ENCODE measurements at places on chromosomes 12 and 14.

- DNase-seq = no peak
Measured at GRCh38 chr14:73717266-73717665, 3.1 kb upstream of the PNMA1 start.

- DNase-seq = no peak
Measured at GRCh38 chr14:55955175-55955574, 163.0 kb upstream of the PELI2 start.

DNA sequence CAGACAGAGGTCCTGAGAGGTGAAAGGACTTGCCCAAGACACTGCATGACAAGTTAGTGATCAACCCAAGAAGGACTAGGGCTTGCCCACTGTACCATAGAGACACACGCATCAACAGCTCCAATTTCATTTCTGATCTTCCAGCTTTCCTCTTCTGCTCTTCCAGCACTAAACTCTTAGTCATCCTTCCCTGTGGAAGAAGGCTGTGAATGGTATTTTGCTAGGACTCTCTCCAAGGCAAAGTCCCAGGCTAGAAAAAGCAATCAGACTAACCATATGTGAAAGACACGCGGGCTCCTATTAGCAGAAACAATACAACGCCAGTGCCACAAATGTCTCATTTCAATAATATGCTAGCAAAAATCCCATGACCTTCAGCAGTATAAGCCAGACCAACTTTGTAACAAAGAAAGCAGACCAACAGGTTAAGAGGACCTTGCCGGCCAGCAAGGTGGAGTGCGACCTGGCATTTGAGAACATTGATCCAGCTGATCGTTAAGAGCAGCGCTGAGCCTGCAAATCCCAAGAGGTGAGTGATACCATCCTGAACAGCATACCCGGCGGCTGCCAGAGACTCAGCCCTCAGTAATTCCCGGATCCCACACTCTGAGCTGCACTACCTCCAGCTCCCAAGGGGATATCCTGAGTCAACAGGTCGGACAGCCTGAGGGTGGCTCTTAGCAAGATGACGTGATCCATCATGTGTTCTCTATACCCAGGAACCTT, 132.5 kb downstream of the FOXN3 start:
- DNase-seq = no peak

DNA sequence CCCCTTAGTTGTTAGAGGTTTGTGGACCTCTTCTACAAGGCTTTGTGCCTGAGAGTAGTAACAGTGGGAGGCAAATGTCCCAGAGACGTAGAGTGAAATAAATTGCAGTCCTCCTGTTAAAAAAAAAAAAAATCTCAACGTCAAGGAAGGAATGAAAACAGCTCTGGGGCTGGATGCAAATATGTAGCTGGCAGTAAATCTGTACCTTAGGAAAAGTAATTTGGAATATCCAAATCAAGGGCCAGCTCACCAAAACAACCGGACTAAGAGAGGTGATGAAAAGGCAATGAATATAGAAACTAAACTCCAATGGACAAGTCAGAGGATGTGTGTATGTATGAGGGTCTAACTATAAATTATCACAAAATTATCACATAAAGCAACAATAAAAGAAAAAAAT, 27.0 kb downstream of the SINHCAF start:
- no peak for DNase-seq

DNA sequence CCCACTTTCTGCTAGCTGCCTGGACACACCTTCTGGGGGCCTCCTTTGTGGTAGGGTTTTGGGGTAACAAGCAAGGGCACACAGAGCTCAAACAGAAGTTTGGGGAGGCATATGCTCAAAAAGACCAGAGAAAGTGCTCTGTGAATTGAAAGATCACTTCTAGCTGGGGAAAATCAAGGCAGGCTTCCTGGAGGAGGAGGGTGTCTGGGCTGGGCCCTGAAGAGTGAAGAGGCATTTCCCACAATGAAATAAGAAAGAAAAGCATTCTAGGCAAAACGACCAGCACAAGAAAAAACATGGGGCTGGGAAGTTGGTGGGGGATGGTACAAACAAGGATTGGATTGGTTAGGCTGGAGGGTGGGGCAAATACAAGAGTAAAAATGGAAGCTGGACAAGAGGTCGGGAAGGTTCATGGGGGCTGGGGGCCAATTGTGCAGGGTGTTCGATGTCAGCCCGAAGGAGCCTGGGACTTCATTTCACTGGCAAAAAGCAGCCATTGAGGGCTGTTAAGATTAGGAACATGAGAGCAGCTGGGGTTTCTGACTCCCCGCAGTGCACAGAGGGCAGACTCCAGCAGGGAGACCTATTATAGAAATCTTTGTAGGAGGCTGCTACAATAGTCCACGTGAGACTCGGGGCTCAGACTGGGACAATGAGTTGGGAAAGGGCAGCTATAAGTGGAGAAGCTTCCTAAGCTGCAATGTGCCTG, 51.5 kb upstream of the CMKLR1 start:
- no peak for DNase-seq

DNA sequence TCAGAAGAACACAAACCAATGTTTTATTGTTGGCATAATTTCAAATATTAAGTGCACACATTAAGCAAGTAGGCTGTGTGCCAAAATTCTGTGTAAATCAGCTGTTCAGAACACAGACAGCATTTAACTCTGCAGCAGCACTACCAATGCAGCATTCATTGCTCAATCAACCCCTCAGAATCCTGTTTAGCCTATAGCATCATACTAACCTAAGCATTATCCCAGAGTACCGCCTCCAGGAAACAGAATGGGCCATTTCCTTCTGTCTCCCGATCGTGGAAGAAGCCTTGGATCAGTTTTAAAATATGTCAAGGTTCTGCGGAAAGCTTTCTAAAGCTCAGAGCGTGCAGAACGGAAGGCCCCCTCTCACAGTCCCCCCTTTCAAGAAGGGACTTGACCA, 3.3 kb downstream of the IL26 start:
- no peak for DNase-seq

DNA sequence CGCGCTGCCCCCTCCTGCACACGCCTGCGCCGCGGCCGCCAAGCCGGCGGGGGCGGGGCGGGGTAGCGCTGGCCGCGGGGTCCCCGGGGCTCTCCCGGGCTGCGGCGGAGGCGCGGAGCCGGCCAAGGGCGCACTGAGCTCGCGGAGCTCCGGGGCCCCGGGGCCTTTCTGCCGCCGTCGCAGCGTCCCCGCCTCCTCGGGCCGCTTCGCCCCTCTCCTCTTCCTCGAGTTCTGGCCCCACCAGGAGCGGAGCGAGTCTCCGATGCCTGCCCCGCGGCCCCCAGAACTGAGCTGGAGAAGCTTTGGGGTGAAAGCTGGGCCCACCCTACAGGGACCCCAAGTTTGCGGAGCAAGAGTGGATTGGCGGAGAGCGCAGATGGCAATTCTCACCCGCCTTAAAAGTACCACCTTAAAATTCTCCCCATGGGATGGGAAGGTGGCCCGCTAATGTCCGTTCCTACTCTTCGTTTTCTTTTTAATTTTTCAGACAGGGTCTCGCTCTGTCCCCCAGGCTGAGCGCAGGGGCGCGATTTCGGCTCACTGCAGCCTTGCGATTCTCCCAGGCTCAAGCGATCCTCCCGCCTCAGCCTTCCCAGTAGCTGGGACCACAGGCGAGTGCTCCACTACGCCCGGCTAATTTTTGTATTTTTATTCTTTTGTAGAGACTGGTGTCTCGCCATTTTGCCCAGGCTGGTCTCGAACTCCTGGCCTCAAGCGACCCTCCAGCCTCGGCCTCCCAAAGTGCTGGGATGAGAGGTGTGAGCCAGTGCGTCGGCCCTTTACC, 129.6 kb downstream of the NDUFA12 start:
- DNase-seq = no peak

- no peak for DNase-seq
Measured at GRCh38 chr12:18436170-18436569, 174.9 kb downstream of the PIK3C2G start.

- DNase-seq = no peak
Measured at GRCh38 chr12:75476071-75476470, 4.5 kb upstream of the GLIPR1 start.

DNA sequence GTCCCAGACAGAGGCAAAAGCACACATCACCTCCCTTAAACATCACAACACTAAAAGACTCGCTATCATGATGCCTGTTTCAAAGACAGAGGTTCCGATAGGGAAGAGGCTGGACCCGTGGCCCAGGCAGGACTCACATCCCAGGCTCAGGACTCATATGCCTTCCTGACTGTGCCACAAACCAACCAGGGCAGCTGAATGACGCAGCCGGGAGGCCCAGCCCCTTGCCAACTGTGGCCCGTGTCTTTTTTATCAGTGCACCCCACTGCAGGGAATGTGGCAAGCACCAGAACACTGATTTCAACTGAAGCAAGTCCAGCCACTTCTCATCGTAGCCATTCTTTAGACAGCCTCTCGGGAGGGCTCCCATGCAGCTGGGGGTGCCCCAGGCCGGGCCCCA, 132.3 kb downstream of the KSR2 start:
- DNase-seq = no peak

GRCh38 chr12:109758426-109759420, 45.1 kb downstream of the FAM222A start:
- DNase-seq = no peak

- DNase-seq = no peak
Measured at GRCh38 chr12:75437564-75437963, 43.0 kb upstream of the GLIPR1 start.

- DNase-seq = no peak
Measured at GRCh38 chr14:69675877-69676416, 64.6 kb downstream of the SUSD6 start.

- no peak for DNase-seq
Measured at GRCh38 chr12:109440851-109441490, 36.1 kb downstream of the KCTD10 start.

DNA sequence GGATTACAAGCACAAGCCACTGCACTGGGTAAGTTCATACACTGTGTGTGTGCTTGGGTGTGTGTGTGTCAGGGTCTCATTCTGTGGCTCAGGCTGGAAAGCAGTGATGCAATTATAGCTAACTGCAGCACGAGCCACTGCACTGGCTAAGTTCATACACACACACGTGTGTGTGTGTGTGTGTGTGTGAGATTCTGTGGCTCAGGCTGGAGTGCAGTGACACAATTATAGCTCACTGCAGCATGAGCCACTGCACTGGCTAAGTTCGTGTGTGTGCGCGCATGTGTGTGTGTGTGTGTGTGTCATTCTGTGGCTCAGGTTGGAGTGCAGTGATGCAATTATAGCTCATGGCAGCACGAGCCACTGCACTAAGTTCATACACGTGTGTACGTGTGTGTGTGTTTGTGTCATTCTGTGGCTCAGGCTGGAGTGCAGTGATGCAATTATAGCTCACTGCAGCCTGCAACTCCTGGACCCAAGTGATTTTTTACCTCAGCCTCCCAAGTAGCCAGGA, 85.4 kb downstream of the HECTD1 start:
- DNase-seq = no peak

DNA sequence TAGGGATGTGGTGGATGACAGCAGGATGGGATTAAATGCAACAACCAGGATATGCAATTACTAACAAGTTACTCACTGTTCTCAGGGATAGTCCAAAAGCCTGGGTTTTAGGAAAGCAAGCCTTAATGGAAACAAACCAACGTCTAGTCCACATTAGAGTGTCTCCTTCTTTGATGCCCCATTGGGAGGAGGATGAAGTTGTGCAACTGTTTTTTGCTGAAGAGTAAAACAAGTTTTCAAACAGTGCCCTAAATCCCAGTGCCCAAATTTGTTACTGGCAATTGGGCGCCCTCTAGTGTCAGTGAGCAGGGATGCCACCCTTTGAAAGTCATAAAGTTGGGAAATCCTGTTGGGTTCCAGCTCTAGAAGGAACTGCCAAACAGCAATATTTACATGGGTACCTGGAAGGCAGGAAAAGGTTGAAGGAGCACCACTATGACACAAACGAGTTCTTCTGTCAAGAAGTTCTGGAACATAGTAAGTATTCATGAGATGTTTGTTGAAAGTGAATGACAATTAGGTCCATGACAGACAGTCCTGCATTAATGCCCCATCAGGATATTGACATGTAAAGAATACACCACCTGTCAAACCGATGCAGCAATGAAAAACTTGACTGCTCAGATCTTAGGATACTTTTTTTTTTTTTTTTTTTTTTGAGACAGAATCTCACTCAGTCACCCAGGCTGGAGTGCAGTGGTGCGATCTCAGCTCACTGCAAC, 11.1 kb upstream of the DPF3 start:
- DNase-seq = no peak

DNA sequence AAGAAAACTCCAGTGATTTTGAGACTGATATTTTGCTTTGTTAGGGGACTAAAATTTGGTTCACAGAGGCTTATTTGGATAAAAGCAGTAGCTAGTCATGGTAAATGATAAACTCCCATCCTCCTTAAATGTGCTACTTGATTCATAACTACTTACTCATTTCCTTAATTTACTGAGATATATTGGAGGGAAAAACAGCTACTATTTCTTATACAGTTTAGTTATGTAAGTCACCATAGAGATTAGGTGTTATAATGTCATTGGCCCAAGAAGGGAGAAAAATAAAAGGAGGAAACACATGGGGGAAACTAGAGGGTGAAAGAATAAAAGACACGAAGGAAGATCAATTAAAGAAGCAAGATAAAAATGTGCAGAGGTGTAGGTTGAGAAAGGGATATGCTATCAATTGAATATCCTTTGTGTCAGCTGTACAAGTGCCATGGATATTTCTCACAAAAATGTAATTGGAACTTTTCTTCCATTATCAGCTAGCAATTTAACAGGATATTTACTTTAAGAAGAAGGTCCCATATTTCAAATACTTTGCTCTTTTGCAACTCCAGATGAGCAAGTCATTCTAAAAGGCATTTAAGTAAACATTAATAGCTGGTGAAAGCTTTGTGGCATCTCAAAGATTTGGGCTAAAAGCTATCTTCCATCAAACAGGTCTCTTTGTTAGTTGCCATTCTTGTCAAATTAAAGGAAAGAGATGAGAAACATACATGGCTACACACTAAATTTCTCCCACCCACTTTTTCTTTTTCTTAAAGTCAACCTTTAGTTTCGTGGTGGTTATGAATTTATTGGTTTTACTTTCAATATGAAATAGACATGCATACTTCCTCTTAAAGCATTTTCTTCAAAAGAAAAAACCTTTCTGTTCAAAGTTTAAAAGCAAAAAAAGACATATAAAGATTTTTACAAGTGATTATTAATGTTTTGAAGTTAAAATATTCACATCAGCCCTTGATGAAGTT, 439.5 kb downstream of the CCER1 start:
- no peak for DNase-seq

DNA sequence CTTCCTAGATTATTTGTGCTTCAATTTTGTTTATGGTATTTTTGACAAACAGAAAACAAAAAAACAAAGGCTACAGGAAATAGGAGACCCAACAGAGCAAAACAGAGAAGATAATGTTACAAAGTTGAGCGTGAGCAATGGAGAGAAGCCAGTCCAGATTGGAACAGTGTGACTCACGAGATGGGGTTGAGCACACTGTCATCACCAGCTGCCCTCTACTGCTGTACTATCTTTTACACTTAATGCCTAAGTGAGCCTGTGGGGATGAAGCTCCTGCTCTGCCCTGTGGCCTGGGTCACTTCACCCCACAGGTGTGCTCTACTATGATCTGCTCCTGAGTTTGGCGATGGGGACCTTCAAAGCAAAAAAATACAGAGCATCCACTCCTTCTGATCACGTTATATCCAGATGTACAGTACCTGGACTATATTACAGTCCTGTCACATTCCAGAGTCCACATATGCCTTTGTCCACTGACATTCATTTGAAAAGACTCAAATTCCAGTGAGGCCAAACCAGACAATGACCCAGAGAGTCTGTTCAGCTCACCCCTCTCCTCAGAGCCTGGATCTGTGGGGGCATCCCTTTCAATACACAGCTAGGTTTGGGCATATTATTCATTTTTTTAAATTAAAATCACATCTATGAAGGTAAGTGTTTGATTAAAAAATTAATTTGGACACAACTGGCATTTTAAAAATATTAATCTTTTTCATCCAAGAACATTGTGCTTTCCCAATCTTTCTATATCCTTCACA, 4.4 kb downstream of the IPO8 start:
- DNase-seq = no peak

- DNase-seq = no peak
Measured at GRCh38 chr14:37595809-37596621, 586 bp downstream of the TTC6 start.
